ENCODE measurements at places on chromosomes 5 and 9. TPM values are rescaled to one million over a fixed set of nuclear protein-coding genes. Genes with fewer than 3 reads are reported as not detected.

Gene SIT1
- total RNA-seq: 3.5 TPM

Gene ERMP1
- 28.0 TPM for total RNA-seq

Gene DMRT3
- total RNA-seq: not detected

Gene MSX2
- not detected for total RNA-seq

Data from natural killer cell treated with Interleukin-12 subunit alpha and Interleukin-12 subunit beta and Interleukin-15 and Interleukin-18, amount 100 ng/mL, for 72 hours (primary cell).